NCI-H748 treated with DMSO at 0.1 percent for 48 hours (cell line): ENCODE measurements at places on chromosomes 11 and 22.

- no peak for DNase-seq
Observed at GRCh38 chr11:11416502-11416901, 63.5 kb upstream of the CSNK2A3 start.

GRCh38 chr11:123180574-123180973 lies 14.5 kb downstream of the CLMP start:
- DNase-seq = no peak

DNA sequence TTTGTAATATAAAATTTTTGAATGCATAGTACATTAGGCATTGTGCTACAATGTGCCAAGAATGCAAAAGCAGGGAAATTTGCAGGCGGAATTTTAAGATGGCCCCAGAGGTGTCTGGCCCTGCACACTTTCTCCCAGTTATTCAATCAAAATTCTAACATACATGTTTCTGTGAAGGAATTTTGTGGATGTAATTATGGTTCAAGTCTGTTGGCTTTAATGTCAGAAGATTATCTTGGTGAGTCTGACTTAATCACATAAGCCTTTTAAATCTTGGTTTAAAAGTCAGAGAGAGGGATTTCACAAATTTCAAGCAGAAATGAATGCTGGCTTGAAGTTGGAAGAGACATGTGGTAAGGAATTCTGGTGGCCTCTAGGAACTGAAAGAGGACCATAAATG lies 423.4 kb upstream of the CCDC179 start:
- no peak for DNase-seq

GRCh38 chr11:111603611-111604130 lies 1.4 kb downstream of the SIK2 start:
- no peak for DNase-seq

GRCh38 chr11:76601272-76601671 lies 69.3 kb downstream of the LRRC32 start:
- no peak for DNase-seq

- DNase-seq = no peak
Observed at GRCh38 chr11:14914536-14914935, 22.5 kb upstream of the CYP2R1 start.

GRCh38 chr11:74412733-74413359 lies 14.6 kb upstream of the PGM2L1 start:
- DNase-seq = no peak

DNA sequence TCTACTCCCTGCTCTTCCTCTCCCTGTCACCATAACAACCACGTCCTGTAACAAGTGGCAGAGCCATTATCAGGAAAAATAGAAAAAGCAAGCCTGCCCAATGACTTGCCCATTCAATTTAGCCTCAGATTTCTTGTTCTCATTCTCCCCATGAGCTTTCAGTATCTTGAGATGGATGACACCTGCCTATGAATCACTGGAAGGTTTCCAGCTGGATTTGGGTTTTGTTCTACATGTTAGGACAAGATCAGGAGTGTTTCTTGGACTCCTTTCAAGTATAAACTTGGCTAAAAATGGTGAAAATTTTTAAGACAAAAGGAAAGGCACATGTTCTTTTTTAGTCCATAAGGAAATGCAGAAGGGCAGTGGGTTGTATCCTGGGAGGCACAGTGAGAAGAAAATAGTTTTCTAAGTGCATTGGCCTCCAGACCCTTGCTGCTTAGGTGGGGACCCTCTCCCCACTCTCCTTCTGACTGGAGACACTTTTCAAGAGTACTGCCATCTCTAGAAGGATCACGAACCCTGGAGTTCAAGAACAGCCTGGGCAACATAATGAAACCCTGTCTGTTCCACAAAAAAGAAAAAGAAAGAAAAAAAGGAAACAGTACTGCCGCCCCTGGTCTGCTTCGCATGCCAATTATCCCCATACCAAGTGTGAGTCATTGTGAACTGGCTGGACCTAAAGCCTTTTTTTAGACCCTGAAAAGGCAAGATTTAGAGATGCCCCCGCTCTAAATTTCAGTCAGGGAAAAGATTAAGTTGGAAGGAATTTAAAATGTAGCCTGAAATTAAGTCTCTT lies 51.0 kb downstream of the MTNR1B start:
- no peak for DNase-seq

- DNase-seq = no peak
Observed at GRCh38 chr11:62595124-62595523, 3.8 kb upstream of the TUT1 start.

GRCh38 chr11:119873761-119874421 lies 144.9 kb upstream of the NECTIN1 start:
- DNase-seq = no peak

GRCh38 chr22:40413873-40414272 lies 43.5 kb downstream of the SGSM3 start:
- DNase-seq = no peak

DNA sequence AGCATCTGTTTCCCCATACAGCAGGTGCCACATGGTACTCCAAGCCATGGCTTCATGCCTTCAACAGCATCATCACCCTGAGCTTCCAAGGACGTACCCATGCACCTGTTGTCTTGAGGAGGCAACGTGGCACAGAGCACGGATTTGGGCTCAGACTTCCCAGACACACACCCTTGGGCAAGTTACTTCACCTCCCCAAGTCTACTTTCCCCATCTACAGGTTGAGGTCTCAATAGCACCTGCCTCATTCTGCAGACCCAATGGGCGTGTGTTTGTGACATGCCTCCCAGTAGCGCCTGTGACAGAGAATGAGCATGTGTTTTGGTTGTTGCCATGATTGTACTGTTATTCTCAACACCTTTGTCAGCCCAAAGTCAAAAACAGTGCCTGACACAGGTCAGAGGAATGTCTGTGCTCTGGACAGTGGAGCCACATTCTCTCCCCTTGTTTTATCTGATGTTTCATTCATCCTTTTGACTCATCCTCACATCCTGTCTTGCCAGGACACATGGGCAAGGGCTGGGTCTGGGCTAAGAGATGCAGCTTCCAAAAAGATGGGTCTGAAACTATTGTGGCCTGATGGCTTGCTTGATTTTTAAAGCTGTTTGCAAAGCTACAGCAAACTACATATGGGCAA lies 53.4 kb upstream of the CCND1 start:
- DNase-seq = no peak

DNA sequence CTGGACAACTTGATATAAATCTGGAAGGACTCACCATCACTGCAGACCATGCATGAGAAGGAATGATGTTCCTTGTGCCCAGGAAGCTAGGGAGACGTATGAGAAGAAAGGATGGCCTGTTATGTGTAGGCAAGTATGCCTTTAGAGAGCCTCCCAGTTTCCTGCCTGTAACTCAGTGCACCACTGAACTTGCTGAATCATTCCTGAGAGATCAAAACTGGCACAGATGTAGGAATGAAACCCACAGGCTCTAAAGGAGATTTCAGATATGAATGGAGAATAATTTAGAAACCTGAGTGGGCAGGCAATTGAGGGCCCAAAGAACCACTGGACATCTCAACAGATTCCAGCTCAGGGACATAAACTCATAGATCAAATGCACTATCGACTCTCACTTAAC lies 38.4 kb upstream of the PRSS23 start:
- DNase-seq = no peak

- DNase-seq = no peak
Observed at GRCh38 chr11:67983951-67984350, 19.9 kb downstream of the UNC93B1 start.

DNA sequence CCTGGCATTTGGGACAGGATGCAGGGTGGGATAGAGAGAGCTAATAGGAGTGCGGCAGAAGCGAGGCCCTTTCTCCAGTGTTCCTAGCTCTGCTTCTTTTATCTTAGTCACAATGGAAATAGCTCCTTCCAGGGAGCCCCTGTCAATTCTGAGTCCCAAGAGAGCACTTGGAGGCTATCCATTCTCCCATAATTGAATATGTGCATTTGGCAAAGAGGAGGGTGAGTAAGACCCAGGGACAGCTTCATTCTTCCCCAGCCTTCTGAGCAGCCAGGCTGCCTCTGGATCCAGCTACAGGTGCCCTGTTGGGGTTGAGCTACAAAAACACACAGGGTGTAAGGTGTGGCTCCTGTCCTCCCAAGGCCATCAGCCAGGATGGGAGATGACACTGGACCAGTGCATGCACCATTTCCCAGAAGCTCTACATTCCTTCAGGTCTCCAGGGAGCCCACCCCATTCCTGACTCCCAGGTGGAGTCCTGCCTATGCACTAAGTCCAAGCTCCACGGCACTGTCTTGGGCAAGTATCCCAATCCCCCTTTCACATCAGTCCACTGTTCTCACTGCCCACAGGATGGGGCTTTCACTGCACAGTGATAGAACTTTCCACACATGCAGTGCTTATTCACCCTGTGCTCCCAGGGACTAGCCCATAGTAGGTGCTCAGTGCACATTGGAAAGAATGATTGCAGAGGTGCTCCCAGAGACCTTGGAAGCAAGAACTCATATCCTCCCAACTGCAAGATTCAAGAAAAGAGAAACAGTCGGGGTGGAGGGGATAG lies 6.2 kb downstream of the MS4A10 start:
- no peak for DNase-seq

DNA sequence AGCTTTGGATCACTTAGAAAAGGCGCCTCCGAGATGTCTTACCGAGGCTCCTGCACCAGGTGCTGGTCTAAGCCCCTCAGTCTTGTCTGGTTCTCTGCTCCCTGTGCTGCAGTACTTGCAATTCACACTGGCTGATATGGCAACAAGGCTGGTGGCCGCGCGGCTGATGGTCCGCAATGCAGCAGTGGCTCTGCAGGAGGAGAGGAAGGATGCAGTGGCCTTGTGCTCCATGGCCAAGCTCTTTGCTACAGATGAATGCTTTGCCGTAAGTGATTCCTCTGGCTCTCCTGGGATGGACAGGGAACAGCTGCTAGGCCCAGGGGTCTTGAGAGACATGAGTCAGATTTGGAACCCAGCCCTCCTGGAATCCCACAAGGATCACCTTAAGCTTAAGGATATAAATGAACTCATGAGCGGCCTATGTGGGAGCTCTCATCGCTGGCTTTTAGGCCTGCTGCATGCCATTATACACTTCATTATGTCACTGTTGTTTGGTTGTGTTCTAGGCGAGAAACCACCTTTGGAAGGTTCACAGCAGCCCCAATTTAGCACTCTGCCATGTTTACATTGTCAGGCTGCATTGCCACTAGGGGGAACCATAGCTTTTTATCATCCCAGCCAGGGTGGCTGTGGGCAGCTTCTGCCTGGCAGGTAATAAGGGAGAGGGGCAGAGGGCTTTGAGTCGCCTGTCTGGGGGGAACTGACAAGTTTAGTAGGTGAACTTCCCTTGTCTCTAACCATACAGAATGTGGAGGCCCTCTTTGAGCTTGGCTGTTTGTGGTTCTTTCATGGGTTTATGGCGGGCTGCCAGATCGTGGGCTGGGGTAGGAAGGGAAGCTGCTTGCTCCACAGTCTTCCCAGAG lies 8.5 kb downstream of the ACAD8 start:
- DNase-seq = no peak

- DNase-seq = no peak
Observed at GRCh38 chr22:47071807-47072641, 309.6 kb downstream of the TBC1D22A start.

DNA sequence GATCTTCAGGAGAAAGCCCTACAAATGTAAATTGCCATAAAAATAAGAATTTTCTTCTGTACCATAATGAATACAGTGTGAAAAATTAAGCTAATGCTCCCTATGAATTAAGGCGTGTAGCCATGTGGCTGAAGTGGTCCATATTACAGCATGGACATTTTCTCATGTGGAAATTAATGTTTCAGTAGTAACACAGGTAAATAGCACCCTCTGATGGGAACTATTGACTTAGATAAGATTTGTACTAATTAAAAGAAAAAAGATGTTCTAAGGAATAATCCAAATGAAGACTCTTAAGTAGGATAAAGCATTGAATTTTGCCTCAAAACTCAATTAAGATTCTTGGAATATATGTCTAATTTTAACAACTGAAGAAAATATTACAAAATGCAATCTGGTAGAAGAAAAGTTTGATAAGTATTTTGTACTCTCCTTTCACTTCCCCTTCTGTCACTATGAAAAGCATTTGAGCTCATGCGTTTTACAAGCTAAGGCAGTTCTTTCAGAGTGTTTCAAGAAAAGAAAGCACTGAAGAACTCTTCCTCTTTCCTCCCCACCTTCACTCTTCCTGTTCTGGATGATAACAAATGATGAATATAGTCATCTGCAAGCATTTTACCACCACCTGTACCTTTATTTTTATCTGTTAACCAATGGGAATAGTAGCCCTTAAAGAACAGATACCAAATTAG lies 9.9 kb upstream of the OR8D2 start:
- no peak for DNase-seq

GRCh38 chr11:82792822-82793569 lies 59.3 kb upstream of the FAM181B start:
- no peak for DNase-seq

GRCh38 chr11:6202041-6202440 lies 3.0 kb downstream of the OR52W1 start:
- DNase-seq = no peak

DNA sequence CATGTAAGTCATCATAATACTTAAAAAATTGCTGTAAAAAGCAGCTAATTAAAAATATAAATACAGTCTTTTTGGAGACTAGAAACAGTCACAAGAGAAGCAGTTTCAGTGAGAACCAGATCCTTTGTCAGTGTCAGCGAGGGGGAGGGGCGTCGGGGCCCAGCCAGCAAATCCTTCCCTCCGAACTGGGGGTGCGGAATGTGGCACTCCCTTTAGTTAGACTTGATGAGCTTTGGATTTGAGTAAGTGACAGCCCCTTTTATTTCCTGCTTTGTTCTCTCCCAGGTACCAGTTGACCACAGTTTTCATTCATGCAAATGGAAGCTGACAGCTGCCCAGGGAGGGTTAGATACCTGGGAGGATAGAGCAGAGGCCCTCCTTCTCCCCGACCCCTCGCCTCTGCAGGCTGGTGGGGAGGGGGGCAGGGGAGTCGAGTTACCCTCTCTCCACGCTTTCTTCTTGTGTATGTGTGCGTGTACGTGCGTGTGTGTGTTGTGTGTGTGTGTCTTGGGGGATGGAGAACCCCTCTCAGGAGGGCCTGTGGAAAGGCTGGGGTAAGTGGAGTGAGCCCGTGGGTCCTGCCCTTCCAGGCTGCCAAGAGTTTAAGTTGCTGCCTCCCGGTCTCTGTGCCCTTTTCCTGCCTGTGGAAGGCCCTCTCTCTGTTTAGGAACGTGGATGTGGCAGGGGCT lies 38.3 kb downstream of the PTPRJ start:
- DNase-seq = no peak
